ENCODE measurements at places on chromosomes 7 and 10. TPM values are rescaled to one million over a fixed set of nuclear protein-coding genes. Genes with fewer than 3 reads are reported as not detected.

CYP26C1 gene
- not detected for total RNA-seq

DRGX gene
- not detected for total RNA-seq

DNA sequence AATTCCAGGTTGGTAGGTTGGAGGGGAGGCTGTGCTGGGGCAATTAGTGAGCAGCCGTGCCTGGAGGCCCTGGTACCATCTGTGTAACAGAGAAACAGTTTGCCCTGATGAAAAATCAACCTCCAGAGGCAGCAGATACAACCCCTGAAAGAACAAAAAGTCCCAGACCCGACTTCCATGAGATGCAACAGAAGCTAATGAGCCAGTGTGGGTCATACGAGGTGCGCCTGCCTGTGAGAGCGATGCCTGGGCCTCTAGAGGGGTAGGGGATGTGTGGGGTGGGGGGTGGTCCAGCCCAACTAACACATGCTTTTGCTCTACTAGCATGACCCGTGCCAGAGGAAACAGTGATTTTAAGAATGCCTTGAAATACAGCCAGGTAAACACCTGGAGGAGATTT, 39.3 kb downstream of the CELF2 start:
- no peak for DNase-seq

GRCh38 chr10:95260397-95260881, 30.4 kb downstream of the PDLIM1 start:
- no peak for DNase-seq

DNA sequence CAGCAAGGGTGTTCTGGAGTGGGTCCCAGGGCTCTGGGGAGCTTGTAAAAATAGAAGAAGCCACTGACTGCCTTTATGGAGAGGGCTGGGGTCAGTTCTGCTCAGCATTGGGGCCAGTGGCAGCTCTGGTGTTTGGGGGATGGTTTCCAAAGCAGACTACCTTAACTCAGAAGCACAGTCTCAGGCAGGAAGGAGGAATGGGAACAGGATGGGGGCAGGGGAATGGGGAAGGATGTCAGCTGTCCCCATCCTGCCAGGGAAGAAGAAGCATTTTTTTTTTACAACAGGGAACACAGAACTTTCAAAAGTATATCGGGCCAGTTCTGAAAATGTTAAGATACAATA, 28.8 kb downstream of the TSPAN15 start:
- DNase-seq = no peak

Data from left ventricle myocardium superior (tissue), 1 donor.